Activated CD4-positive, alpha-beta T cell treated with anti-CD3 and anti-CD28 coated beads for 36 hours (primary cell): ENCODE measurements at places on chromosomes 5 and 9. TPM values are rescaled to one million over a fixed set of nuclear protein-coding genes. Genes with fewer than 3 reads are reported as not detected.

DNA sequence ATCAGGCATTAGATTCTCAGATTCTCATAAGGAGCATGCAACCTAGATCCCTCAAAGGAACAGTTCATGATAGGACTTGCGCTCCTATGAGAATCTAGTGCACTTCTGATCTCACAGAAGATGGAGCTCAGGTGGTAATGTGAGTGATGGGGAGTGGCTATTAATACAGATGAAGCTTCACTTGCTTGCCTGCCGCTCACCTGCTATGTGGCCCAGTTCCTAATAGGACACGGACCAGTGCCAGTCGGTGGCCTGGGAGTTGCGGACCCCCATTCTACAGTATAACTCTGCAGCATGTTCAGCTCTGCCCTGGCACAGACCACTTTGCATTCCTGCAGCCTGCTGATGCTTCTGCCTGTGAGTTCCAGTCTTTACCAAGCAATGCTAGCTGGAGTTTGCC, 581.3 kb upstream of the KLF4 start:
- no peaks in the 10 kb centered on the region for H3K27me3 ChIP-seq
- no peak overlapping the region for H3K27ac ChIP-seq
- no peak overlapping the region for H3K4me3 ChIP-seq

The PTPA gene
- total RNA-seq, result 71.9 TPM

GRCh38 chr9:9752722-9753121, 860.1 kb downstream of the PTPRD start:
- DNase-seq, result no peak
- no peak overlapping the region for H3K4me3 ChIP-seq
- H3K27ac ChIP-seq, result no peak overlapping the region
- no peaks in the 10 kb centered on the region for H3K27me3 ChIP-seq
- H3K4me1 ChIP-seq, result no peaks in the 10 kb centered on the region
- H3K36me3 ChIP-seq, result no peaks in the 10 kb centered on the region

DNA sequence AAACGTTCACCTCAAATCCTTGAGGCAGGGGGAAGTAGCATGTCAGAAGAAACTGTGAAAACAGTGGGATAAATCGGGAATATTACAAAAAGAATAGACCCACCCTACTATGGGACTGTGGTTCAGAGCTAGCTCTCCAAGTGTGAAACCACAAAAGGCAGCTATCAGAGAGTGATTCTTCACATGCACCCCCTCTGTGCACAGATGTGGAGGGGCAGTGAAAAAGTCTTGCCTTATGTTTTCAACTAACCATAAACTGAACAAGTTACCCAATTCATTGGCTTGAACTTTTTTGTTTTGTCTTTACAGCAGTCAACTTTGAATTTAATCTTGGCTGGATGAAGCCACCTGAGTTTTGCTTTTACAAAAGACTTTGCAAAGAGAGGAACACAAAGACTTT, 98.8 kb upstream of the NR4A3 start:
- H3K27ac ChIP-seq, result no peak overlapping the region
- no peak for DNase-seq
- H3K27me3 ChIP-seq, result no peaks in the 10 kb centered on the region
